RWPE1 (cell line): ENCODE measurements at places on chromosomes 6 and 20.
A peak's percentile ranks its signal among the peaks of the same experiment; 100 is the strongest.

DNA sequence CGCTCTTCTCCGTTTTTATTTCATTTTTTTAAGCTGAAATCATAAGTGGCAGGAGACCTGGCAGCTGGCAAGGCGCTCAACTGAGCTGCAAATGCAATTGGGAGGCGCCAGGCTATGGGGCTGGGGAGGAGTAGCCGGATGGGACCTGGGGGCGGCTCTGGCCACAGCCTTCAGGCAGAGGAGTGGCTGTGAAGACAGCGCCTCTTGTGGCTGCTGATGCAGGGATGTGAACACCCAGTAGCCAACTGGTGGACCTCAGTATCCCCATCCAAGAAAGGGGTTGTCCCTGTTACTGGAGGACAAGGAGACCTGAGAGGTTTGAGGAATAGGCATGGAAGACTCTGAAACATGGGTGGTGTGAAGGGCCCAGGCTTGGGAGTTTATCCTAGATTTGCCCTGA lies 12.6 kb downstream of the KCNK17 start:
- DNase-seq: no peak

GRCh38 chr20:59831024-59831915 lies 102.2 kb downstream of the SYCP2 start:
- DNase-seq: peak; percentile 87

GRCh38 chr6:36042618-36043260 lies 15.1 kb downstream of the MAPK14 start:
- DNase-seq: no peak

DNA sequence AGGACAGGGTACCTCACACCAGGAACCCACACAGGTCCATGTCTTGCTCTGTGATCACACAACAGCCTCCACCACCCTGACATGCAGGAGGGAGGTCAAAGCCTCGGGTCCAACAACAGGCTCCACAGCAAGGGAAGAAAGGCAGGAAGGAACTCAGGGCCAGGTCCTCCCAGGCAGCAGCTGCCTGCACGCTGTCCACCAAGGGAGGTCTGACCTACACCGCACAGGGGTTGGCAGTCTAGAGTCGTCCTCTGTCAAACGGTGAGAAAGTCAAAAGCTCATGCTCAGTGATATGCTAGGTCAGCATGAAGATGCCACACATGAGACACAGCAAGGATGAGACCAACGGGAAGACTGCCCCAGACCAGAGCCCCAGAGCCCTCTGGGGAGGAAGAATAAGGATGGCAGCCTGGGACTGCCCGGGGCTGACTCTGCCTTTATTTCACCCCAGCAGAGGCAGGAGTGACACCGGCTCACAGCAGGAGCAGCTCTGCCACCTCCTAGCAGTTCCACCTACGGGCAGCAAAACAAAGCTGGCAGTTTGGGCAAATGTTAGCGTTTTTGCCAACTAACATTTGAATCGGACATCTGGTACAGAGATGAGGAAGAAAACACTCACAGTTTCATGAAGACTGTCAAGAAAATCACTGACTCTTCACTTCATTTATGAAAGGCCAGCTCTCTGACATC lies 8.5 kb downstream of the GMEB2 start:
- DNase-seq: no peak

GRCh38 chr20:53245574-53245973 lies 273.4 kb downstream of the TSHZ2 start:
- DNase-seq: no peak

DNA sequence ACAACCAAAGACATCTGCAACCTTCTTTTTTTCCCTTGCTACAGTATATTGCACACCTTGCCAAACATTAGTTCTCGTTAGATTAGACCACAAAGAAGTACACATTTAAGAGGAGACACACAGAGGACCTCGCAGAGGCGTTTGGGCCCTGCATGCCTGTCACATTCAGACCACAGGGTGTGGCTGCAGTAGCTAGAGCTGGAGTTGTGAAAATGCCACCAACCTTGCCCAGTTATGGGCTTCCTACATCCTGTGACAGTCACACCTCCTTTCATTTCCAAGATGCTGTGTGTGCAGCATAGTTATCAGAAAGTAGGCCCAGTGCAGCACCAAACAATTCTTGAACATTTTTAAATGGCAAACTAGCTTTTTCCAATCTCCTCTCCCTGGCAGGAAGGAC lies 2.4 kb downstream of the SYNE1 start:
- no peak for DNase-seq

- DNase-seq: no peak
Observed at GRCh38 chr6:154894902-154895301, 100.2 kb upstream of the TIAM2 start.

DNA sequence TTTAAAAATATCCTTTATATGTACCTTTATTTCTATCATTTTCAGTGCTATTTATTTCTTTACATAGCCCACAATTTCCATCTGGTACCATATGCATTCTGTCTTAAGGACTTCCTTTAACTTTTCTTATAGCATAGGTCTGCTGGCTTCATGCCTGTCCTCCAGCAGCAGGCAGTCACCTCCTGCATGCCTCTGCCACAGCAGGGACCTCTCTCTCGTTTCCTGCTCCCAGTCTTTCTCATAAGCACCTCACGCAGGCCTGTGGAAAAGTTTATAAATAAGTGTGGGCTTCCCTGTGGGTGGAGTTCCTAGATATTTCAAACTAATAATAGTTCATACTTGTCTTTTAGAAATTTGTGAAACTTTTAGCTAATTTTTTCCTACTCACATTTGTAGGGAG lies 133.9 kb downstream of the KCNQ5 start:
- DNase-seq: no peak

DNA sequence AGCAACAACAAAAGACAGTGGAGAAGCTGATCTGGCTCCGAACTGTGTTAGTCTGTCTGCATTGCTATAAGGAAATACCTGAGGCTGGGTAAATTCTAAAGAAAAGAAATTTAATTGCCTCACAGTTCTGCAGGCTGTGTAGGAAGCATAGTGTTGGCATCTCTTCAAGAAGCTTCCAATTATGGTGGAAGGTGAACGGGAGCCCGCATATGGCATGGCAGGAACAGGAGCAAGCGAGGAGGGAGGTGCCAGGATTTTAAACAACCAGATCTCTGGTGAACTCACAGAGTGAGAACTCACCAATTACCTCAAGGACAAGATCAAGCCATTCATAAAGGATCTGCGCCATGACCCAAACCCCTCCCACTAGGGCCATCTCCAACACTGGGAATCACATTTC lies 293.5 kb downstream of the SMOC2 start:
- DNase-seq: no peak

DNA sequence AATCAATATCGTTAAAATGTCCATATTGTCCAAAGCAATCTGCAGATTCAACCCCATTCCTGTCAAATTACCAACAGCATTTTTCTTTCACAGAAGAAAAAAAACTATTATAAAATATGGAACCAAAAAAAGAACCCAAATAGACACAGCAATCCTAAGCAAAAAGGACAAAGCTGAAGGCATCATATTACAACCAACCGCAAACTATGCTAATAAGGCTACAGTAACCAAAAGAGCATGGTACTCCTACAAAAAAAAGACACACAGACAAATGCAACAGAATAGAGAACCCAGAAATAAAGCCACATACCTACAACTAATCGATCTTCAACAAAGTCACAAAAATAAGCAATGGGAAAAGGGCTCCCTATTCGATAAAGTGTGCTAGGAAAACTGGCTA lies 49.2 kb downstream of the RNGTT start:
- DNase-seq: no peak

- DNase-seq: no peak
Observed at GRCh38 chr20:44938637-44939036, 21.6 kb downstream of the TOMM34 start.

DNA sequence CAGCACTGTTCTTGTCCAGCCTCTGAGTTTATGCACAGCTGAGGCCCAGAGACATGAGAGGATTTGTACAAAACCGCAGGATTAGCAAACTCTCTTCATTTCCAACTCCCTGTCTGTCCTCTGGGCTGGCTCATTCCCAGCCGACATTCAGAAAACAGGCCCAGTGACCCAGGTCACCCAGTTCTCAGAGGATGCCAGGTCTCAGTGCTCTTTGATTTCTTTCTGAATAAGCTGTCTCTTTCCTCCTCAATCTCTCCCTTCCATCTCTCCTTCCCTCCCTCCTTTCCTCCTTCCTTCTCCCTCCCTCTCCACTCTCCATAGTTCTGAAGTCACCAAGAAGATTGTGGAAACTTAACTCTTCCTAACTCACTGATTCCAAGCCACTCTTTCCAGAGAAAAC lies 372.7 kb upstream of the SULF2 start:
- peak; percentile 40 for DNase-seq

DNA sequence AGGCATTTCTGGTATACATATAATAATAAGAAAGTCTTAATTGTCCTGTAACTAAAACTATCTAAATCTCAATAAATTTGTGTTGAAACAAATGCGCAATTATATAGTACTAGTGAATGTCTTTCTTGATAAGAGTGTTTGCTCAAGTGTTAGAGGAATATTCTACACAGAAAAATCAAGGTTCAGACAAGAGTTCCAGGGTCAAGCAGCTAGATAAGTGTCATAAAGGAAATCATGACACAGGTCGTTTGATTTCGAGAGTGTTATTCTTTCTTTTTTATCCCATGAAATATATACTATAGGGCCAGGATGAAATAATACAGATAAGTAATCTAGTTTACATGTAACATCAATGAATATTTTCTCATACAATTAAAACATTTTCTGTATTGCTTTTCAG lies 366.1 kb downstream of the UTRN start:
- no peak for DNase-seq

DNA sequence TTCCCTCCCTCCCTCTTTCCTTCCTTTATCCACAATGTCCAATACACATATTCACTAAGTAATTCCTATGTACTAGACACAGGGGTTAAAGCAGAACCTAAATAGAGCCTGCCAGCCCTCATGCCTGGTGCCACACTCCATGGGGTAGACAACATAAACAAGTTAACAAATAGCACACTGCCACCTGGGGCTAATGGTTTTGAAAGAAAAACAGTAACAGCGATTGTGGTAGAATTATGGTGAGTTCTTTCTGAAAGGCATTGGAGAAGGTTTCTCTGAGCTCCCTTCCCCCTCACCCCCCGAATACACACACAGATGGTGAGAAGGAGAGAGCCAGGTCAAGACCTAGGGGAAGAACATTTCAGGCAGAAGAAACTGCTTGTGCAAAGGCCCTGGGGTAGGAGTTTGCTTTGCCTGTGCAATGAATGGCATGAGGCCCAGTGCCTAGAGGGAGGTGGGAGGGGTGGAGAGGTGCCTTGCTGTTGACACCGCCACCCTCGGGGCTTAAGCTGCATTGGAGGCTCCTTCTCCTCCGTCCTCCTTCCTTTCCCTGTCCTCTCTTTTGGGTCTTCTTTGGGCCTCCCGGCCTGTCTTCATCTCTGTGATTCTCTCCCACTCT lies 502.4 kb upstream of the SULF2 start:
- DNase-seq: no peak

GRCh38 chr6:28710466-28711191 lies 184.9 kb downstream of the GPX5 start:
- no peak for DNase-seq

DNA sequence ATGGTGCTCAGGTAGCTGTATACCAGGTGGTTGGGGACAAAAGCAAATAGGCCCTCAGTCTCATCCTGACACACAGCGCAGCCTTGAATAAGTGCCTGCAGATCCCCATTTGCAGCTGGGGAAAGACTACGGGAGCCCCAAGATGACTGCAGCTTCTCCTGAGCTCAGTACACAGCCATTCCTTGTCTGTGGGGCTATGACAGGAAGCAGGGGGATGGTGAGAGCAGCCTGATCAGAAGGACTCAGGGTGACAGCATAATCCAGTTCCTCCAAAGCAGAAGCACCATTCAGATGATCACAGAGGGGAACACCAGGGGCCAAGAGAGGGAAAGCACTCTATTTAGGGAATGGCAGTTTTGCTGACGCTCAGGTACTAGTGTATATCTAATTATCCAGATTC lies 104.8 kb upstream of the MOCS1 start:
- no peak for DNase-seq

GRCh38 chr6:39051399-39052122 lies 3.0 kb downstream of the GLP1R start:
- DNase-seq: no peak

DNA sequence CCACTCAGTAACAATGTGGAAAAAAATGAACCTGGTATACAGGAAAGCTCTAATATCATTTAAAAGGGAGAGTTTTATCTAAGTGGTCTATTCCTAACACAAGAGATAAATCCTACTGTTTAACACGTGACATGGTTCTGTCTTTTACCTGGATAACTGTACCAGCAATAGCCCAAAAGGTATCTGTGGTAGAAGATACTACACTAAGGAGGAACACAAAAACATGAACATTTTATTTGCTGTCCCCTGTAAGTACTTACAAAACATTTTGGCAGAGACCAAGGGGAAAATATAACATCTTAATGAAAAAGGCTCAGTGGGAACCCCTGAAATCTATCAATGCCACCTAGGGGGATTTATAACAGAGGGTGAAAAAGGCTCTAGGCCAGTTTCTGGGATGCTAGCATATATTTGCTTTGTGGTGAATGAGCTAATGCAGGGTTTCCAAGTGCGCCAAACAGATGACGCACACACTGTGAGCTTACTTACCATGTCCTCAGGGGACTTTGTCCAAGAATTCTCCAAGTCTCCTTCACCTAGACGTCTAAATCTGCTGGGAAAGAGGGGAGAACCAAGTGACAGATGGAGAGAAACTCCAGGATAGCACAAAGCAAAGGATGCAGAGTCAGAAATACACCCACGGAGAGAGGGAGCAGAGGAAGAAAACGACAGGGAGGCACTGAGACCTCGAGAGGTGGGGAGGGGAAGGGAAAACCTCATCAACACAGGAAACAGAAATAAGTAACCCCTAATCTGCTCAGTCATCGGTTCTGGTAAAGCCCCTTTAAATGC lies 147.9 kb upstream of the PRND start:
- DNase-seq: peak; percentile 60

DNA sequence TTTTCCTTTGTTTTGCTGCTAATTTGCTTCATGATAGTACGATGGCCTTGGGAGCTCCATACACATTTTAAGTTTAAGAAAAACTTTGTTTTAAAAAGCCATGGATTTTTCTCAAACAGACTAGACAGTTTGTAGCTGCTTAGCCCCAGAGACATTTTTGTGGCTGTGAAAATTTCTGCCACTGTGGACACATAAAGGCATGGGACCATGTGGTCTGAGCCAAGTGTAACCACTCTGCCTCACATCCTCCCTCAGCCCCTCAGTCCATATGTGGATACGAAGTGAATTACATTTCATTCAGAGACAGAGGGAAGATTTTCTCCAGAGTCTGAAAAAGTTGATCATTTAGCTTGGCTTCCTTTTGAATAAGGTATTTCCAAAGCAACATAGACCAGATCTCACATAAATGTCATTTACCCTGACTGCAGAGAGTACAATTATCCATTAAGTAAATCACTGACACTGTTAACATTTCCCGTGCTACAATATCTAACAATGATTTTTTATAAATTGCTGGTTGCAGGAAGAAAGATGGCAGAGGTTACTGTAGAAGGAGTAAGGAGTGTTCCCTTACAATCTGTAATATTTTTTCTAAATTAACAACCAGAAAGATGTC lies 87.4 kb downstream of the GJA1 start:
- DNase-seq: no peak
